ENCODE measurements at places on chromosomes 3 and 15.

GRCh38 chr15:62573876-62574275, 408.8 kb upstream of the C2CD4B start:
- no peak for DNase-seq

DNA sequence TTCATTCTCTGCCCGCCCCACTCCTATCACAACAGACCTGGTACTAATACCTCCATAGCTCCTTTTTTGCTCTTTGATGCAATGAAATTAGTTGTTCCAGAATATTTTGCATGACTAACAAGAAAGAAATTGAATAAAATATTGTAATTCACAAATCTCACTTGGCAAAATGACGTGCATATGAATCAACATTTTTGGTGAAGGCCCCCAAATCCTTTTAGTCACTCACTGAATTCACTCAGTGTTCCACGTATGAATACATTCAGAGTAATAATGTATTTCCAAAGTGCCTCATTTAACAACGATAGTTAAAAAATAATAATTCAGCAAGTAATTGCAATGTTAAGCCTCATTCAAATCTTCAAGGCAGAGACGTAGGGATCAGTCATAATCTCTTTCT, 148.6 kb upstream of the STRIT1 start:
- DNase-seq, result no peak

- DNase-seq, result no peak
Measured at GRCh38 chr15:78351539-78351938, 11.4 kb downstream of the CRABP1 start.

GRCh38 chr3:111769992-111770352, 89.1 kb upstream of the PHLDB2 start:
- no peak for DNase-seq

DNA sequence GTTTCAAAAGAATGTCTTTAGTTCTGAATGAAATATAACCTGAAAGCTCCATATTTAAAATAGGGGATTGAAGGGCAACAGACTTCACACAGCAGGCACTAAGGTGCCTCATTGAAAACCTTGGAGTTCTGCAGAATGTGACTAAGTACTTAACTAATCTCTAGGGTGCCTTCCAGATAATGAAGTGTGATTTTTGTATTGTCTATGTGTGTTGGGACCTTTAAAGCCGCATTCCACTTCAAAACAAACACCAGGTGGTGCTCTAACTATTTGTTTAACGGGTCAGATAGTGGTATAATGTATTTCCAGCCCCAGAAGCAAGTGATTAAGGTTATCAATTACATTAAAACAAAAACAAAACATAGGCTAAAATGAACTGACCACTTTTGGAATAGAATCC, 28.0 kb downstream of the TFG start:
- no peak for DNase-seq

DNA sequence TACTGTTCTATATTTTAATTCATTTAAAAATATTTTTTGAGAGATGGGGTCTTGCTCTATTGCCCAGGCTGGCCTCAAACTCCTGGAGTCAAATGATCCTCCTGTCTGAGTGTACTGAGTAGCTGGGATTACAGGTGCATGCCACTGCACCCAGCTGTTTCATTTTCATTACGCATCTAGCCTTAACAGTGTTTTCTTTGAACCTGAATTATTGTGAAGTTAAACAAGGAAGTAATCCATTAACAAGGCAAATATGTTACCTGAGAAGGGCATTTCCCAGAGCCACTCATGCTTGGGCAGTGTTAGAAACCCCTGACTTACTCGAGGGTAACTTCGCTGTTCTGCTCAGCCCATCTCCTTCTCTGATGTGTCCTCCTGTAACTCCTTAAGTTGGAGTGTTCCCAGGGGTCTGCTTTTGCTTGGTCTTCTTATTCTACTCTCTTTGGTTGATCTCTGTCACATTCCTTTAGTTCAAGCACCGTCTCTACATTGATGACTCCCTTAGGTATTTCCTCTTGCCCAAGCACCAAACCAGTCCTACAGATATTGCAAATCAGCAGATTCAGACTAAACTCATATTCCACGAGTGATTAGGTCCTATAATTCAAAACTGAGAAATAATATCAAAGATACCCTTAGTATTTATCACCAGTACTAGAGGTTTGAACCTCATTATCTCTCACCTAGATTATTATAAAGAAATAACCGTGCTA, 107.9 kb downstream of the STAC start:
- DNase-seq, result no peak

- no peak for DNase-seq
Measured at GRCh38 chr15:45729141-45729540, 94.3 kb downstream of the SQOR start.

DNA sequence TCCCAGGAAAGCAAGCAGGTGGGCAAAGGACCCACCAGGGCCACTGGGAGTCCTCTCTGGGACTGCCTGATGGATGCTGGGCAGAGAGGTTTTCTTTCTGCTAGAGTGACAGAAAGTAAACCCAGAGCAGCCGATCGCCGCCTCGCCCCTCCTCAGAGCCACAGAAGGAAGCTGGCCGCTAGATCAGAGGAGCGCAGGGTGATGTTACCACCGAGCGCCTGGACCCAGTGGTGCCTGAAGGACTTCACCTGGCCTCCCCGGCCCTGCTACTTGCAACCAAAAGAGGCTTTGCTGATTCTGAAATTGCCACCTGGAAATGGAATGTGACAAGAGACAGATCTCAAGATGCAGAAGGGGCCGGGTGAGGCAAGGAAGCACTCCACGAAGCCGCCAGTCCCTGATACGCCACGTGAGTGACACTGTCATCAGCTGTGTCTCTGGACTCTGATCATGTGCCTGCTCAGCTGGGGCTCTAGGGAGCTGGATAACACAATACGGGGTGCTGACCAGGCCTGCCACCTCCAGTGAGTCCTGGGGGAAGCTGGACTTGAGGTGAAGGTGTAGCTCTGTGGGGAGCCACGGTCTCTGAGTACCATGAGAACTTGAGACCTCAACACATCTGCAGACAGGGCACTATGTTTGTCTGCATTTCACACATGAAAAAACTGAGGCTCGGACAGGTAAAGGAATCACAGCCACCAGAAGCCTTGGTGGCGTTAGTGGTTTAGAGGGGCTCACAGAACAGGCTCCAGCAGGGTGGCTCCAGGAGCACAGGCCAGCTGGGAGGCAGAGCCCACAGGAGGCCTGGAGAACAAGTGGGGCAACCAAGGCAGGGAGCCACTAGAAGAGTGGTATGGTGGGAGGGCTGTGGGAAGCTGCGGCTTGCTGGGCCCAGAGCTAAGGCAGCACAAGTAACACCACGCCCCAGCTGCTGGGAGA, 137.9 kb upstream of the PRR20G start:
- DNase-seq, result no peak

GRCh38 chr3:47003056-47003410, 23.6 kb downstream of the NBEAL2 start:
- DNase-seq, result no peak

GRCh38 chr3:58000306-58001085, 7.7 kb upstream of the FLNB start:
- DNase-seq, result no peak

GRCh38 chr15:101027920-101028319, 108.8 kb downstream of the LRRK1 start:
- no peak for DNase-seq

- DNase-seq, result no peak
Measured at GRCh38 chr15:52658955-52659354, 20.2 kb downstream of the ATOSA start.

DNA sequence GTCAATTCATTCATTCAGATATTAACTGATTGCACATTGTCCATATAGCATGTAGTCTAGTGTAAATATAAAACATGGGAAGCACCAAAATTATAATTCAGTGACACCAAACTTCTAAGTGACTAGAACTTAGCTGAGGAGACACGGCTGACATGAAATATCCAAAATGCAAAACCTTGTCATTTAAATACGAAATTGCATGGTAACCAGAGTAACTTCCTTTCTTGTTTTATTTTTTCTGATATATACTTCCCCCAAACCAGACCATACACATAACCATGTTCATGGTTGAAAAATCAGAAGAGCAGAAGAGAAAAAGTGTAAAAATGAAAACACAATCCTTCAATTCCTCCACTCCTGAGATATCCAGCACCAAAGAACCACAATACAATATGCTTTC, 38.0 kb downstream of the CBLB start:
- no peak for DNase-seq

GRCh38 chr15:92647467-92648163, 8.0 kb downstream of the FAM174B start:
- no peak for DNase-seq

DNA sequence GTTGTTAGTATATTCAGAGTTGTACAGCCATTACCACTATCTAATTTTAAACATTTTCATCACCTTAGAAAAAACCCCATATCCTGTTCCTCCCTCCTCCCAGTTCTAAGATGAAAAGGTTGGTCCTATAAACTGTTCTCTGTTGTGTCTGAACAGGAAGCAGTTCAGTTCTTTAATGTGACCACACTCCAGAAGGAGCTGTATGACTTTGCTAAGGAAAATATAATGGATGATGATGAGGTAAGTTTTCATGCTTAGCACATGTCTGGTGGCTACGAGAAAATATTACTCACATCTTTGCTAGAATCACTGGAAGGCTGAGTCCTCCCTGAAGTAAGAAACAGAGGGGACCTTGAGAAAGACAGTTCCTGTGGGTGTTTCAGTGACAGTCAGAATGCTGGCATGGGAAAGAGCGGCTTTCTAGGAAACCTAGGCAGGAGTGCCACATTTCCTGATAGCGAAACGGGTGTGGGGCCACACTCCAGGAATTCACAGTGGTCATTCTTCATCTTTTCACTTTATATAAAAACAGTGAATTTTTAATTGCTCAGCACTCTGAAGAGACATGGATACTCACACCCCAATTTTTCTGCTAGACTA, 20.3 kb downstream of the CRTAP start:
- DNase-seq, result no peak

DNA sequence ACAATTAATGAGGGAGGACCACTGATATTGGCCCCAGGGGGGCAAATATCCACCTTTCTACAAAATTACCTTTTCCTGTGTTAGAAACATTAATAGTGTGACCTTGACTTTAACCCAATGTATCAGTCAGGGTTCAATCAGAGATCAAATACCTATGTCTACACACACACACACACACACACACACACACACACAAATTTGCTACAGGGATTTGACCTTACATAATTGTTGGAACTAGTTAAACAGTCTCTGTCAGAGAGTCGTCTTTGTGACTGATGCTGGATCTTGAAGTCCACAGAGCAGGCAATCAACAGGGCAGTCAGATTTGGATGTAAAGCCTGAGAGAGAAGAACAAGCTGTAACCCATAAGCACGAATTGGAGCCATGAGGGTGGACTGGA, 32.5 kb downstream of the TM4SF4 start:
- DNase-seq, result no peak

GRCh38 chr3:41243183-41243582, 43.9 kb downstream of the CTNNB1 start:
- no peak for DNase-seq

DNA sequence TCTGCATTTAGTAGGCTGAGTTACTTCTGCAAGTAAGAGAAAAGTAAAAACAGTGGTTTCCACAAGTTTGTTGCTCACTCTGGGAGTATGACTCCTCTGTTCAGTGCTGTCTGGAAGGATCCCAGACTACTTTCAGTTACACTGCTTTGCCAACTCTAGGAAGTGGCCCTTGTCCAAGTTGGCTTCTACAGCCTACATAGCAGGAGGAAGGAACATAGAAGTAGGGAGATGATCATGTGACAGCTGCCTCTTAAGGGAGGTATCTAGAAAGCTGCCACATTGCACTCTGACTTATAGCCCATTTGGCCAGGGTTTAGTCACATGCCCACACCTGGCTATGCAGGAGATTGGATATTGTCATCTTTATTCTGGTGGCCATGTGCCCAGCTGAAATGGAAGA, 298.1 kb downstream of the NSUN3 start:
- DNase-seq, result no peak

DNA sequence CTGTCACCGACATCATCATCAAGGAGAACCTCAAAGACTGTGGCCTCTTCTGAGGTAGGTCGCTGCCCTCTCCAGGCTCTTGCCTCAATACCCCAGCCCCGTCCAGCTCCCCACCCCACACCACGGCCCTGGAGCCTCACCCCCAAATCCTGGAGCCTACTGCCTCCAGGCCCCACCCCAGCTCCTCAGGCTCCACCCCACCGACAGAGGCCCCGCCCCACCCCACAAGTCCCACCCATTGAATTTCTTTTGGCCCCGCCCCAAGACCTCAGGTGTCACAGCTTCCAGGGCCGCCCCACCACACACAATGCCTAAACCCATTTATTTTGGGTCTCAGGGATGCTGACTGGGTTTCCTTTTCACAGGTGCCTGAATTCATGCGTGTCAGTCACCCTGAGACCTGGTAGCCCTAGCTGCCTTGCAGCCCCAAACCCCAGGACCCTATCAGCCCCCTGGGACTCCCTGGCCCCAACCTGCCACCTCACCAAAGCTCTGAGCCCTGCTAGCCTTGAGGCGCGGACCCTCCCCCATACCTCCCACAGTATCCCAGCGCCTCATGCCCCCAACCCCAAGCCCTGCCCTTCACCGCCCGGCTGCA, 3.6 kb downstream of the GNAT1 start:
- DNase-seq, result no peak

- no peak for DNase-seq
Measured at GRCh38 chr15:63200464-63201249, 11.3 kb downstream of the RAB8B start.

GRCh38 chr3:17052363-17052762, 167.6 kb downstream of the PLCL2 start:
- no peak for DNase-seq

GRCh38 chr3:154819491-154819890, 260.6 kb upstream of the MME start:
- no peak for DNase-seq

- no peak for DNase-seq
Measured at GRCh38 chr15:63913336-63913735, 79.6 kb upstream of the HERC1 start.

- no peak for DNase-seq
Measured at GRCh38 chr15:43998607-43999006, 171.8 kb downstream of the WDR76 start.

- no peak for DNase-seq
Measured at GRCh38 chr3:113895964-113896363, 51.8 kb upstream of the ZDHHC23 start.

- no peak for DNase-seq
Measured at GRCh38 chr3:41726891-41727290, 235.0 kb downstream of the ULK4 start.

DNA sequence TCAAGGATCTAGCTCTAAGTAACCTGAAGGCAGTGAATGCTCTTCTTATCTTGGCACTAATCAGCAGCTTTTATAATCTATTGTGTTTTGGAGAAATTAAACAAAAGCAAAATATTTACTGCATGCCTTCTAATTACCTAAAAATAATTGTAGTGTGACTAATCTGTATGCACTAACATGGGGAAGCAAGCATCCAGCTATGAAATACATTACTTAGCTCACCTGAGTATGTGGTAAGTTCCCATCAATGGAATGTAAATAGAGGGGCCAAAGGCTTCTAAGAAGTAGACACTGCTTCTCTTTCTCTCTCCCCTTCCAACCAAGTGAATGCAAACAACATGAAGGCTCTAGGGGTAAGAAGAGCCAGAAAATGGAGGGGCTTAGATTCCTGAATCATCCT, 165.6 kb downstream of the STAG1 start:
- no peak for DNase-seq

DNA sequence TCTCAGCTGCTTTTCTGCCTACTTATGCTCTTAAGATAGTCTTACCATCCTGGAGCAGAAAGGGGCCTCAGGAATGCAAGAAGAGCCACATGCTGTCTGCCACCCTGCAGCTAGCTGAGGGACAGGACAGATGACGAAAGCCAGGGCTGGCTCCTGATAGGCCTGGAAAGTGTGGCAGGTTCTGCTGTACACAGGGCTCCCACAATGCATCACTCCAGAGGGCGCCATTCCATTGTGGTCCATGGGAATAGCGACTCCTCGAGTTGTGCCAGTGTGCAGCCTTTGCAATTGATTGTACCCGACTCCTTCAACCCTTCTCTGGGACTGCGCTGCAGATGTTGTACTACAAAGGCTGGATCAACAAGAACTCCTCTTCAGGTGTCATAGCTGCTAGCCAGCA, 11.2 kb downstream of the ACAN start:
- DNase-seq, result no peak

Measured in activated T-cell treated with anti-CD3 and anti-CD28 coated beads, Interleukin-2, amount 50 U/mL, for 24 hours (primary cell).